ENCODE measurements at places on chromosomes 12 and 14.

GRCh38 chr14:90614696-90615516 lies 201.3 kb downstream of the TTC7B start:
- no peak for DNase-seq

- DNase-seq, result no peak
These were observed 509.1 kb downstream of the PCNX1 start for GRCh38 chr14:71416392-71416791.

GRCh38 chr14:94594441-94594840 lies 13.2 kb downstream of the SERPINA5 start:
- no peak for DNase-seq

- DNase-seq, result no peak
These were observed 234.7 kb downstream of the CCDC91 start for GRCh38 chr12:28424965-28425364.

Measured in SHP77 treated with DMSO at 0.1 percent for 48 hours (cell line).